Kidney tubule cell (primary cell): ENCODE measurements at places on chromosomes 1 and 21.
A peak's percentile ranks its signal among the peaks of the same experiment; 100 is the strongest.

GRCh38 chr1:150142083-150142482 lies 7.6 kb upstream of the PLEKHO1 start:
- no peak for DNase-seq

- DNase-seq: peak; percentile 57
Measured at GRCh38 chr1:116951200-116951935, 41.7 kb downstream of the PTGFRN start.

GRCh38 chr1:168637350-168637991 lies 61.1 kb downstream of the XCL1 start:
- DNase-seq: peak; percentile 55

DNA sequence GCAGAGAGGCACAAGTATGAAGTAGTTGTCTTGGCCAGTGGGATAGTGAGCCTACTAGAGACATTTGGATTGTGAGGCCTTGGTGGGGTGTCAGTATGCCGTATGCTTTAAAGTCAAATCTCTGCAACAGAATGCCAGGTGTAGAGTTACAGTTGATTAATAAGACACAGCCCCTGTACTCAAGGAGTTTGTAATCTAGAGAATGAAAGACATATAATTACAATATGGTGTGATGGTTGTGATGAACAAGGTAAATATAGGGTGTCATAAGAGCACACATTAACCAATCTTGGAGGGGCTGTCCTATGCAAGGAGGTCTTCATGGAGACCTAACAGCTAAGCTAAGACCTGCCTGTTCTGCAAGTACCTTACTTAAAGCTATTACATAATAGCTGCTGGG lies 113.1 kb downstream of the ATF6 start:
- DNase-seq: no peak

DNA sequence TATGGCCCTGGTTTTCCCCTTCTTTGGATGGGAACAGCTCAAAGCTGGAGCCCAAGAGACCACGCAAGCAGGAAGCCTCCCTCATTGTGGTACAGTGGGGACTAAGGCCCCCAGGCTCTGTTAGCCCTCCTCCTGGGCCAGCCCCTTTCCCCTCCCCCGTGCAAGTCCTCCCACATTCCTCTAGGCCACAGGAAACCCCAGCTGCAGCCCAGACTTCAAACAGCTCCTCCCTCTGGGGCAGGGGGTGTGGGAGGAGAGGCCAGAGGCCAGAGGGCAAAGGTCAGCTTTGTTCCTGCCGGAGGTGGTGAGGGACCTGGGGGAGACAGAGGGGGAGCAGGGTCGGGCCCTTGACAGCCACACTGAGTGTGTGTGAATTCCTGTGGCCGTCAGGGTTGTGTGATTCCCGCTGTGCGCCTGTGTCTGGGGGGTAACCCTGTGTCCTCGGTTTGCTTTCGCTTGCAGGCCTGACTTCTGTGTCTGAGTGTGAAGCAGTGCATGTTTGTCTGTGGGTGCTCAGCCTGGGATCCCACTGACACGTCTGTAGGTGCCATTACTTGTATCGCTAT lies 3.4 kb upstream of the AHDC1 start:
- DNase-seq: no peak

- peak; percentile 45 for DNase-seq
Measured at GRCh38 chr1:220803401-220804201, 16.9 kb downstream of the MTARC1 start.

- peak; percentile 79 for DNase-seq
Measured at GRCh38 chr1:166947398-166948043, 27.8 kb downstream of the ILDR2 start.

DNA sequence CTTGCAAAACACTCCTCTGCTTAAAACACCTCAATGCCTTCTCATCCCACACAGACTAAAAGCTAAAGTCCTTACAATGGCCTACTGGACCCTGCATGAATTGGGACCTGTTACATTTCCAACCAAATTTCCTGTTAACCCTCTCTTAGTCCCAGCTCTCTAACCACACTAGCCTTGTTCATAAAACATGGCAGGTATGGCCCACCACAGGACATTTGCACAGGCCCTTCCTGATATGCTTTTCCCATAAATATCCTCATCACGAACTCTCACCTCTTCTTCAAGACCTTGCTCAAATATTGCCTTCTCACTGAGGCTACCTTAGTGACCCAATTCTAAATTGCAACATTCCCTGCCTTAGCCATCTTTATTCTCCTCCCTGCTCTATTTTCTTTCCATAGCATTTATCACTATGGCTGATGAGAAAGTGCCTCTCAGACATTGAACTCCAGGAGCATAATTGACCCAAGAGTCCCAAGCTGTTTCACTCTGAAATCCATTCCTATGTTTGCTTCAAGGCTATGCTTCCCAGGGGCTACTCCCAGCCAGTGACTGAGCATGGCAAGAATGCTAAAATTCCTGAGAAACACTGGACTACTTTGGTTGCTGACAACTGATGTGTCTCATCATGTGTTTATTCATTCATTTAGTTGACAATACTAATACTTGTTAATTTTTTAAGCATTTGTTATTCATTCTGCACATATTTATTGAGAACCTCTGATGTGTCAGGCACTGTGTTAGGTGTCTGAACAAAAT lies 2.7 kb upstream of the PALMD start:
- peak; percentile 57 for DNase-seq

GRCh38 chr1:172513479-172513878 lies 19.5 kb upstream of the SUCO start:
- peak; percentile 23 for DNase-seq

GRCh38 chr1:100778748-100779147 lies 59.2 kb downstream of the VCAM1 start:
- DNase-seq: no peak

GRCh38 chr1:106608841-106609240 lies 447.6 kb upstream of the PRMT6 start:
- DNase-seq: peak; percentile 51

DNA sequence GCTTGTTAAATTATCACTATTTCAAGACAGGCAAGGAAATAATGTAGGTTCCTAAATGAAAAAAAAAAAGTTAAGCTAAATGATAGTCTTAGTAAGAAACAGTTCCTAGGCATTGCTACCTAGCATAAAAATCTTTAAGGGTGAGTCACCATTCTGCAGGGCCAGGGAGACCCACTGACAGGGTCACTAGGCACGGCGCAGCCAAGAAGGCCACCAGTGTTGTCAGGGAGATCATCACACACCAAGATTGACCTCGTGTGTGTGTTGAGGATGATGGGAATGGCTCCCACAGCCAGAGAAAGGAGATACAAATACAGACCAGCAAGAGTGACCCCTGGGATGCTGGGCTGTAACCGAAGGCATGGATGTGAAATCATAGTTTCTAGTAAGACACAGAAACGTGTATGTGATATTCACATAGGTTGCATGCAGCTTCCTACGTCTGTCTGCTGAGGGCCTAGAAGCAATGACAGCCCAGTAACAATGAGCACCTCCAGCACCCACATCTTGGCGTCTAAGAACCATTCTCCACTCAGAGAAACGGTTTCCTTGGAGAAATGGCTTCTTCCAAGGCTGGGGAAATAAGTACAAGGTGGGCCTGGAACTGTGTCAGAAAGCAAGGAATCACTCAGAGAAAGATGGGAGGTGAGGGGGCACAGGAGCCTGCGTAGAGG lies 29.1 kb downstream of the RIPK4 start:
- peak; percentile 37 for DNase-seq

GRCh38 chr1:187032316-187032981 lies 203.7 kb downstream of the PLA2G4A start:
- DNase-seq: no peak

- no peak for DNase-seq
Measured at GRCh38 chr1:228497206-228497605, 10.0 kb downstream of the RNF187 start.

GRCh38 chr21:25870084-25870483 lies 135.3 kb downstream of the GABPA start:
- no peak for DNase-seq
